Cardiac muscle cell (in vitro differentiated cells and primary cell): ENCODE measurements at places on chromosomes 5 and 9.

DNA sequence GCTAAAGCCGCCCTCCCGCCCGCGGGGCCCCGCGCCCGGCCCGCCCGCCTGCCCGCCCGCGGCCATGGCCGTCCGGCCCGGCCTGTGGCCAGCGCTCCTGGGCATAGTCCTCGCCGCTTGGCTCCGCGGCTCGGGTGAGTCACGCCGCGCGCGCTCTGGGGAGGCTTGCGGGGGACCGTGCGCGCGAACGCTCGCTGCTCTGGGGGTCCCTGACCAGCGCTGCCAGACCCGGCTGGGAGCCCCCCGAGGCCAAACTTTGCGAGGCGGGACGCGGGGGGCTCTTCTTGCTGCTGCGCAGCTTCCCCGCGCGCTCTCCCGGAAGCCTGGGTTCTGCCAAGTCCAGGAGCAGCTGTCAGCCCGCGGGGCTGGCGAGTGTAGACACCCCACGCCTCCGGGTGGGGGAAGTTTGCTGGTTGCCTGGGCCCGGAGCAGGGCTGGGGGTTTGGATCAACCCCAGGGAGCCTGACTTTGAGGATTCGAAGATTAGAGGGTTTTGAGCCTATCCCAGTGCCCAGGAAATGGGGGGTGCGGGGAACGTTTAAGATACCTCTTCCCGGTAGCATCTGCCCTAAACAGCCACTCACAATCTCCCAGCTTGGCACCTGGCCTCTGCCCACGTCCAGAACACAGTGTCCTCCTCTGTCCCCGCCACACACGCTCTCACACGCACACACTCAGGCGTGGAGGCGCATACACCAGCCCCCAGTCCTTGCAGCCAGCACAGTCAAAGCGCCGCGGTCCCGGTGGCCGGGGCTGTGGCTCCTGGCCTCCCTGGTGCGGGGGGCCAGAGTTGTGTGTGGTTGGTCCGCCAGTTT lies 535 bp downstream of the UNC5A start:
- DNase-seq = no peak

- DNase-seq = no peak
Observed at GRCh38 chr5:112381521-112381920, 37.6 kb downstream of the EPB41L4A start.

- peak; percentile 60 for DNase-seq
Observed at GRCh38 chr5:43191740-43192557, at the start of gene NIM1K. Gene NIM1K (plus strand): TSS chr5:43192225. CDS start chr5:43245776, 53,551 bp downstream.

DNA sequence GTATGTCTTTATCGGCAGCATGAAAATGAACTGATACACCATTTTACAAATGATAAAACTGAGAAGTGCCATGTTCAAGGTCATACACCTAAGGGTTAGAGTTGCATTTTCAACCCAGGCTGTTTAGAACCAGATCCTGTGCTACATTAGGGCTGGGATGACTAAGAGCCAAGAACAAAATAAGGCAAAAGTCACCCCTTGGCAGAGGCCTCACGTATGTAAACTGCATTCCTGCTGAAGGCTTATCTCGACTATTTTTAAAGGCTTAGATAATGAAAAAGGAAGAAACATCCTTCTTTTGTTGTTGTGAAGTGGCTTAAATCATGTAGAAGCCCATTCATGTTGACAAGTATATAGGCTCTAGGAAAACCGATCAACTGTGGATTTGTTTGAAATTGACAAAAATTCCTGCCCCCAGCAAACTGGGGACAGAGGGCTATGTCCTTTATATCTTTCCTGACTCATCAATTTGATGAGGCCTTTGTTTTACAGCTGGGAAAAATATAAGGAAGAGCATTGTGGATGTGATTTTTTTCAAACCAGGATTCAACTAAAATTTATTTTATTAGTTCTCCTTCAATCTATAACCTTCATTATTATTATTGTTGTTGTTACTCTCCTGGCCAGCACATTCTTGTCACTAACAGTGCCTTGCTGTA lies 196.5 kb downstream of the SNX18 start:
- peak; percentile 90 for DNase-seq

DNA sequence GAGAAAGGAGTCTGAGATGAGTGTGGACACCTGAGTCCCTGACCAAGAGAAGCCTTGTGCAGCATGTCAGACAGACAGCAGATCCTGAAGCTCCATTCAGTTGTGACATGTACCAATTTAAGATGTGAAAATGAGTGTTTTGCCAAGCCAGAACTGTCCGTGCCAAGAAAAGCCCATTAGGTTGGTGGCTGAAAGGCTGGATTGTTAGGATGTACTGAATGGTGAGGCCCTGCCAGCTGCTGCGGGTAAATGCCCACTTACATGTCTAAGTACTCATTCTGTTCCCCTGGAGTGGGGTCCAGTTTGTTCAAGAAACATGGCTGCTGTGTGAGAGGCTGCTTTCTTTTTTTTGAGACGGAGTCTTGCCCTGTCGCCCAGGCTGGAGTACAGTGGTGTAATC lies 14.6 kb downstream of the DAPK1 start:
- no peak for DNase-seq

DNA sequence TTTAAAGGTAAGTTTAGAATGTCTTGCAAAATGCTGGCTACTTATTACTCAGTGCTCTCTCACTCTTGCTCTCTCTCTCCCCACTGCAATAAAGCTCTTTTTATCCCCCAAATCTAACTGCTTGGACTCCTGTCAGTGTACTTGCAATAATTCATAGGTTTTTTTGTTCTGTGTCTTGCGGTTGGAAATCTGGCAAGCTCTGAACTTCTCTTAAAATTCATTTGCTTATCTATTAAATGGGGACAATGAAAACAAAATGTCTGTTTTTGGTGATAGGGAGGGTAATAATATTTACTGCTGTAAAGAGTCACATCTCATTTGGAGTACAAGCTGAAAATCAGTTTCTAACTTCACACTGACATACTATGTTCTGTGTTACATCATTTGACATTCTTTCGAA lies 18.7 kb upstream of the OR13D1 start:
- DNase-seq = no peak

GRCh38 chr9:87606841-87607521 lies 109.3 kb downstream of the DAPK1 start:
- no peak for DNase-seq

- no peak for DNase-seq
Observed at GRCh38 chr5:173265433-173265832, 30.4 kb upstream of the NKX2-5 start.

GRCh38 chr5:43078956-43079355 lies 38.8 kb upstream of the ANXA2R start:
- peak; percentile 89 for DNase-seq

DNA sequence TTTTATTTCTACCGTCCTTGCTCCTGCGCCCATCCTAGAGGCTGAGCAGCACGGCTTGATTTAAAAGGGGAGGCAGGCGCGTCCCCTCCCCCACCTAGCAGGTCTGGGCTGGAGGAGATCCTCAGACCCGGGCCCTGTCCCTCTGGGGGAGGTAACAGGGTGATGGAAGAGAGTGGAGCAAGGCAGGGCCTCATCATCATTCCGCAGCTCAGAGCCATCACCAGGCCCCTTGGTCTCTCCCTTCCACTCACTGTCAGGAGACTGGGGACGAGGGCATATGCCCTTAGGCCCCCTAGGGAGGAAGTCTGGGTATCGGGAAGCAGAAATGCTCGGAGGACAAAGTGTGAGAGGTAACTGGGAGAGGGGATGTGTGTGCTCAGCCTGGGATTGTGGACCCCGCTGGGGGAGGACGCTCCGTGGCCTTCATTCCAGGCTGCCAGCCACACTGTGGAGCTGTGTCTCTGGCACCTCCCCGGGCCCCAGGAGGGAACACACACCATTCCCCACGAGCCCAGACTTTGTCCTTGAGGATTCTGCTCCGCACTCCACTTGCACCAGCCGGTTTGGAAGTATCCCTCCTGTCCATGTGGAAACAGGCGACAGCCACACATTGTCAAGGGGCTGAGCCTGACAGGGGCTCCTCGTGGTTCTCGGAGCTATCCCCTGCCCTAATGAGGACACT lies 761 bp downstream of the REEP2 start:
- peak; percentile 20 for DNase-seq

DNA sequence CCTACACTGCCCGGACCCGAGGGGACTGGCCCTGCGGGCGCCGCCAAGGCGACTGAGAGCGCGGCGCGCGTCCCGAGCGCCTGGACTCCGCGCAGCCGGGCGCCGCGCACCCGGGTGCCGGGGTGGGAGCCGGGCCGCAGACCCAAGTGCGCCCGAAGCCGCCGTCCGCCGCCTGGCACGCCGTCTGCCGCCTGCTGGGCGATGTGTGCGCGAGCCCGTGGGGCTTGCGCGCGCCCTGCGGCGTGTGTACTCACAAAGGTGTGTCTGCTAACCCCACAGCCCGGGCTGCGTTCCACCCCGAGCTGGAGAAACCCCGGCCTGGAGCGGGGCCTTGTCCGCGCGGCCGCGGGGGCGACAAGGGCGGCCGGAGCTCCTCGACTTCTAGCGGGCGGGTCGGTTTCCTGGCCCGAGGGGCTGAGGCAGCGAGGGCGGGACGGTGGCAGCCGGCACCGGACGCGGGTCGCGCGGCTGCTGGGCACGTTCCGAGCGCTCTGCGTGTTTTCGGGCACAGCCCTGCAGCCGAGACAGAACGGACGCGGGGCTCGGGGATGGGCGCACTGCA lies 1.1 kb upstream of the ZSWIM6 start:
- DNase-seq = peak; percentile 80

- DNase-seq = no peak
Observed at GRCh38 chr5:91224969-91225368, 158.1 kb downstream of the ARRDC3 start.

DNA sequence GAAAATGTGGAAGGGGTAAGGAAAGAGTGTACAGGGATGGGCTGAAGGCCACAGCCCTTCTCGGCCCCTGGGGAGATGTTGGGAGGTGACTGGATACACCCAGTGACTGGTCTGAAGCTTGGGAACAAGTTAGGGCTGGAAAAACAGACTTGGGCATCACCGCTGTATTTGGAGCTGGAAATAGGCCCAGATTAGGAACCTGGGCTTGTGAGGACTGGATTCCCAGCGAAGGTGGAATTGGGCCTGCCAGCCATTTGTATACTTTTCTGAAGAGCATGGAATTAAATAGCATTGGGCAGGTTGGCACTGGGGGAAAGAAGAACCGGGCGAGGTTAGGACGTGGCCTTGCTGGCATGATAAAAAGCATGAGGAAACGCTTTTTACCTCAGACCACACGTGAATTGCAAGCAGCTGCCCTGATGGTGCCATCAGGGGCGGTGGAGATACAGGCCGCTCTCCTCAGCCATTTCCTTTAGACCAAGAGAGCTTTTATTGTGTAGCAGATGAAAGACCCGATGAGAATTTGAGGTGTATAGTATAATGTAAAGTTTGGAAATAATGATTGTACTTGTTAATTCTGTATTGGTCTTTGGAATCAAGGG lies 37.8 kb downstream of the OTULIN start:
- DNase-seq = no peak

DNA sequence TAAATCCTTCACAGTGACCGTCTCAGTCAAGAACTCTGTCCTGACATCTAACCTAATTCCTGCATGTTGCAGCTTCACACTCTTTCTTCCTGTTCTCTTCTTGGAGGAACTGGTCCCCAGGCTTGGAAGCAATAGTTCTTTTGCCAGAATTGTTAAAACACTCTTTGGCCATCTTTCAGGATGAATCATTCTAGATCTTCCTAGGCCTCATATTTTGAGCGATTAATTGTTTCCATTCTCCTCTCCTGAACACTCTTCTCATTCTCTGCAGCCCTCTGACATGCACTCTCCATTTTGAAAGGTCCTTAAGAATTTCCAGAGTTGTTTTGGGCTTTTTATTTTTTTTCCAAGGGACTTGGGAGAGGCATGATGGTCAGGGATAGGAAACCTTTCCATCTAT lies 85.8 kb downstream of the FAM114A2 start:
- no peak for DNase-seq

DNA sequence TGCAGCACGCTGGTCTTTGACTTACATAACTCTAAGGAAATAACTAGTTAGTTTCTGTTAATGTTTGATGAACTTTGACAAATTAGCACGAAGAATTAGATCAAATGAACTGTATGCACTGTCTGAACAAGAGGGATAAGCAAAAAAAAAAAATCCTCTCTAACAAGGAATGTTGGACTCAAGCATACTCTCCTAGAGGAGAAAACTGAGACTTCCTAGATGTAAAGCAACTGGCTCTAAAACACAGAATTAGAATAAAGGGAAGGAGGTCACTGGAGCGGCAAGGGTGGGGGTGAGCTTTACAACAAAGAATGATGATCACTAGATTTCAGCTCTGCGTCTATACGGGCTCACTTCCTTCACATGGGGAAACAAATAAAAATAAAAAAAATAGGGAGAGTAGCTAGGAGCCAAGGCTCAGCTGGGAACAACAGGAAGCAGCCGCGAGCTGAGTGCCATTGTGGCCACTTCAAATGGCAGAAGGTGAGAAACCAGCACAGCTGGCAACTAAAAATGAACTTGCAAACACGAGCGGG lies 48.7 kb upstream of the CEMIP2 start:
- no peak for DNase-seq

GRCh38 chr5:111685969-111686368 lies 71.0 kb downstream of the NREP start:
- no peak for DNase-seq

DNA sequence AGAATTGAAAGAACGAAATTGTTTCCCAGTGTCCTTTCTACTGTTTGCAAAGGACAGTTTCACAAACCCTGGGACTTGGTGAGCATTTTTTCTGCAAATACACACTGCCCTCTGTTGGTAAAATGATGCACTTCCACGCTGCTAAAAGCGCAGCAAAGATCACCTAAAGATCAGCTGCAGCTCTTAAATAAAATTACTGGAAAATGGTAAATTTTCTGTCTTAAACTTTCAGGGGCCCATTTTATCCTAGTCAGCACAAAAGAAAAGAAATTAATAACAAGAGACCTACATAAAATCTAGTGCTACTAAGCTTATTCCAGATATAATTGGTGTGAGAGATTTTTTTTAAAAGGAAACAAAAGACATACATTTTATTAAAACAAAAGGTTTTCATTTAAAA lies 566.0 kb downstream of the CAAP1 start:
- DNase-seq = peak; percentile 69

GRCh38 chr5:59661954-59662615 lies 231.4 kb downstream of the PDE4D start:
- peak; percentile 39 for DNase-seq

DNA sequence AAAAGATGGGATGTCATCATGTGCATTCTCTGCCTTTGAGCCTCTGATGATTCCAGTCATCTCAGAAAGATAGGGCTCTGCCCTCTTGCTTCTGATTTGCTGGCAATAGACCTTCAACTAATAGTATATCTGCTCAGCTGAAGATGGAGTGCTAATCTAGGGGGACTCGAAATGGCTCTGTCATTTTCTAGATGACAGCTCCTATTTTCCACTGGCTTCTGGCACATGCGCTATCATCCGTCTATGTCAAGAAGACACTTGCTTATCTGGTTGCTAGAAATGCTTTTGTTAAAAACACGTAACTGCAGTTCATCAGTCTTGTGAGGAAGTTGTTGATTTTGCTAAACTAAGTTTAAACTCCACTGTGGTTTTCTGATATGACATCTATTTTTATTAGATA lies 265.5 kb upstream of the ZNF608 start:
- no peak for DNase-seq
